Lung microvascular endothelial cell (primary cell): ENCODE measurements at places on chromosomes 3 and 15. TPM values are rescaled to one million over a fixed set of nuclear protein-coding genes. Genes with fewer than 3 reads are reported as not detected.

Gene C3orf80
- total RNA-seq = under 0.01 TPM in 1 of 2 replicates, not detected in the other

Gene WNT7A
- not detected in 2 replicates for total RNA-seq

Gene IL12A
- total RNA-seq = under 0.01 and 0.44 TPM in 2 replicates

Gene PRC1
- total RNA-seq = 22.6 and 60.6 TPM in 2 replicates

Gene IRAK2
- total RNA-seq = 23.5 and 27.0 TPM in 2 replicates

Gene SI
- total RNA-seq = not detected in 2 replicates

Gene FGF12
- total RNA-seq = 0.87 and 1.6 TPM in 2 replicates

Gene PCSK6
- total RNA-seq = 20.0 and 38.9 TPM in 2 replicates

Gene CAND2
- 0.60 and 1.5 TPM in 2 replicates for total RNA-seq

Gene MTHFS
- 13.9 and 16.1 TPM in 2 replicates for total RNA-seq

- DNase-seq = no peak
Observed at GRCh38 chr3:109640146-109640652, 302.9 kb upstream of the DPPA4 start.

- DNase-seq = no peak
Observed at GRCh38 chr15:75350601-75351361, 3.9 kb downstream of the NEIL1 start.

- DNase-seq = no peak
Observed at GRCh38 chr3:64247991-64248646, 22.9 kb upstream of the PRICKLE2 start.

DNA sequence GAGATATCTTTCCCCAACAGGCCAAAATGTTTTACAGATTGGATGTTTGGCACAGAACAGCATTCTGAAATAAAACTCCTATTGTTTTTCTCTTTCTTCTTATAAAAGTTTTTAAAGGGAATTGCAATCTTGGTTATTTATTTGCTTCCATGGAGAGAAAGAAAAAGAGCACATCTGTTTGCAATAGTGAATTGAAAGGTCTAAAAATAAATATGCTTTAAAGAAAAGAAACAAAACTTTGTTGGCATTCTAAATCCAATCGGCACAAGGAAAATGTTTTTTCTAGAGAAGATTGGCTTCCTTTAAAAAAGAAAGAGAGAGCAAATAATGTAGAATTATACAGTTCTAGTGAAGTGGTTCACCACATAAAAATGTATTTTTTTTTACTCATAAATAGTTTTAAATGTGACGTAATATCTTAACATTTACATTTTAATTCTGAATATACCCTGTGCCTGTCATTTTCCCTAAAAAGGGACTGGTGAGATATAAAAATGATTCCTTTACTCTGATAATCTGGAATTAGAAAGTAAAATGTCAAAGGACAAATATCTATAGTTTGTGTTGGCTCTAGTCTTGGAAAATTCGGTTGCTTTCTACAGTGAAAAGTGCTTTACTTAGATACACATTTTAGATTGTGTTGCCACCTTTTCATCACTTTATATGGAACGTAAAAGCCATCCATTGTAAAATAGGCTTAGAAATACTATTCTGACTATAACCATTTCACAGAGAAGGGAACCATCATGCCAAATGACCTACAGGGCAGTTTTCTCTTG lies 257.4 kb upstream of the CBLB start:
- DNase-seq = peak; percentile 11

DNA sequence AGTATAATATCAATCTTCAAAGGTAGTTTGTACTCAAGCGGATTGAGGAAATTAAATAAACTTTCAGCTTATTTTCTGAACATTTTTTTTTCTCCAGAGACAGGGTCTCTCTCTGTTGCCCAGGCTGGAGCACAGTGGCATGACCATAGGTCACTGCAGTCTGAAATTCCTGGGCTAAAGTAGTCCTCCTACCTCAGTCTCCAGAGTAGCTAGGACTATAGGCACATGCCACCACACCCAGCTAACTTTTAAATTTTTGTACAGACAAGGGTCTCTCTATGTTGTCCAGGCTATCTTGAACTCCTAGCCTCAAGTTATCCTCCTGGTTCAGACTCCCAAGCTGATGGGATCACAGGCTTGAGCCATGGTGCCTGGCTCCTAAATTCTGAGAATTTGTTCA lies 97.1 kb downstream of the FAIM start:
- no peak for DNase-seq

GRCh38 chr15:82771789-82772607 lies 33.9 kb downstream of the FSD2 start:
- DNase-seq = no peak

DNA sequence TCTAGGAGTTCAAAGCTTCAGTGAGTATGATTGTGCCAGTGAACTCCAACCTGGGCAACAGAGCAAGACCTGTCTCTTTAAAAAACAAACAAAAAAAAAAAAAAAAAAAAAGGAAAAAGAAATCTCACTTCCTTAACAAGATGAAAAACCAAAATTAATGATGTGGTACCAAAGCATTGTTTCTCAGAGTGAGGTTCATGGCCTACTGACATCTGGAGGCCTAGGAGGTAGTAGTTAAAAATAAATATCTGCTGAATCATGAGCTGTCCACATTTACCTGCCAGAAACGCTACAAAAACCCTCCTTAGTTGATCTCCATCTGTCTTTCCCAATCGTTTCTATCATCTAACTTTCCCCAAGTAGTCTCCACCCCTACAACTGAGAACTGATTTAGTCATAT lies 51.2 kb downstream of the EPHA6 start:
- DNase-seq = no peak

GRCh38 chr3:62229211-62229610 lies 144.1 kb downstream of the FEZF2 start:
- no peak for DNase-seq

DNA sequence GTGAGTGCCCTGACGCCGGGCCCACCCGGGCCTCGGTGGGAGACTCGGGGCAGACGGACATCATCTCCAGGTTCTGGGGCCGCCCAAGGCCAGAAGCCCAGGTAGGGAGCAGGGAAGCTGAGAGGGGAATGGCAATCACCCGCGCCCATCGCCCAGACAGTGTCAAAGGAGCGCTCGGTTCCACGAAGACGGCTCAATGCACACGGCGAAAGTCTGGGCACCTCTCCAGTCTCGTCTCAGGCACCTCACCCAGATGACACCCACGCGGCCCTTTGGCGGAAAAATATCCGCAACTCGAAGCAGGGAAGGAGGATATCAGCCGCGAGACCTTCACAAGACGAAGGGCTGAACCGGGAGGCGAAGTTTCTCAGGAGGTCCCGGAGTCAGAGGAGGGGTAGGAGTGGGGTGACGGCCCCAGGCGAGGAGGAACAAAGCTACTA lies 916 bp downstream of the IL17RD start:
- peak; percentile 6 for DNase-seq

DNA sequence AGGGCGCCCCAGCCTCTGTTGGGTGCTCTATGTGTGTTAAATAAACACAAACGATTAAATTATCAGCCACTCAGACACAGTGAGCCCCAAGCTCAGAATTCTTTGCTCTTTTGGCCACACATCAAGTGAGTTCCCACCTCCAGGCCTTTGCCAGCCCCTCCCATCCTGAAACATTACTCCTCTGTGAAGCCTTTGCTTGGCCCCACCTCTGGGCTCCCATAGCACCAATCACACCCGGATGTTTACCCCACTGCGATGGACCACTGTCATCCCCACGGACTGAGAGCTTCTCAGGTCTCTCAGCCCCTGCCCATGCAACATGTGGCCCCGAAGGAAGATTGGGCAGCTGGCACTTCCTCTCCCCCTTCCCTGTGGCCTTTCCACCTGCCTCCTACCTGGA lies 85.1 kb downstream of the NUP210 start:
- DNase-seq = no peak

DNA sequence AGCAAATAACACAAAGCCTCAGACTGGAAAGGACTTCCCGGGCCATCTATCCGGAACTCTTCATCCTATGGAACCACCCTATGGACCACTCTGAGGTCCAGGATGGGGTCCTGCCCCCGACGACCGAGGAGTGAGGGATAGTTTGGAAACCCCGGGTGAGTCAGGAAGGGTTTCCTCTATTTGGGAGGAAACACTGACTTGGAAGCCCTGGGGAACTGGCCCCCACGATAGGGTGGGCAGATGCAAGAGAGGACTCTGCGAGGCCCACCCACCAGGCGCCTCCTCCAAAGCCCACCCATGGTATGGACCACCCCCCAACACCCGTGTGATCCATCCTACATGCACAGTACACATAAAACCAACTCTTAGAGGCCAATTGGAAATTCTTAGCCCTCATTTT lies 69.4 kb downstream of the CPN2 start:
- no peak for DNase-seq

DNA sequence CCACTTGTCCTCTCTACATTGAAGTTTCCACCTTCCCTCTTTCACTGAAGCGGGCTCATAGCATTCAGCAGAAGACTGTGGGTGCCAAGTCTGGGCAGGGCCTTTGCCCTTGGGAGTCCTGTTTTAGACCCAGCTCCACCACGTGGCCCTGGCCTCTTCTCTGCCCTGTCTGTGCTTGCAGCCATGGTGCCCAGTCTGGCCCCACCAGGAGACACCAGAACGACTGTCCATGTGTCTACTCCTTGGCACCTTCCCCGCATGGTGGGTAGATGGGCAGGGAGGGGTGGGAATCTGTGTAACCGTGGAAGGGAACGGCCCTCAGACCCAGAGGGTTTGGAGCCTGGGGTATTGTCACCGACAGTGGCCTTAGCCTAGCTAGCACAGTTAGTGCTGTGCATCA lies 17.9 kb upstream of the EMC3 start:
- DNase-seq = no peak

- DNase-seq = no peak
Observed at GRCh38 chr3:176274161-176274560, 923.1 kb downstream of the TBL1XR1 start.

DNA sequence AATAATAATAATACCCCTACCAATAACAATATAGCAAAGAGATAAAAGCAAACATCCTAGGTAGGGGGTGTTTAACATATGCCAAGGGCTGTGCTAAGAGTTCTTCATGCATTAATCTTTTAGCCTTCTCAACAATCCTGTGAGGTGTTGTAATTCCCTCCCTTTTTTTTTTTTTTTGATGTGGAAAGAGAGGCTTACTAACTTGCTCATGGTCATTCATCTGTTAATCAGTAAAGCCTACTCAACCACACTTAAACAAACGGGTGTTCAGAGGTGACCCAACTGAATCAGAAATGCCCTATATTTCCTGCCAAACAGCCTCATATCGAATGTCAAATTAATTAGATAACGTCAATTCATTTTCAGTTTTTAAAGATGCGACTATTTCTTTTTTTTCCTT lies 232.1 kb downstream of the CTNNB1 start:
- no peak for DNase-seq

GRCh38 chr3:6228958-6229683 lies 631.8 kb upstream of the GRM7 start:
- DNase-seq = no peak

GRCh38 chr3:110307065-110307809 lies 764.4 kb upstream of the NECTIN3 start:
- no peak for DNase-seq

- DNase-seq = peak; percentile 79
Observed at GRCh38 chr3:58177747-58178527, 32.8 kb downstream of the DNASE1L3 start.

DNA sequence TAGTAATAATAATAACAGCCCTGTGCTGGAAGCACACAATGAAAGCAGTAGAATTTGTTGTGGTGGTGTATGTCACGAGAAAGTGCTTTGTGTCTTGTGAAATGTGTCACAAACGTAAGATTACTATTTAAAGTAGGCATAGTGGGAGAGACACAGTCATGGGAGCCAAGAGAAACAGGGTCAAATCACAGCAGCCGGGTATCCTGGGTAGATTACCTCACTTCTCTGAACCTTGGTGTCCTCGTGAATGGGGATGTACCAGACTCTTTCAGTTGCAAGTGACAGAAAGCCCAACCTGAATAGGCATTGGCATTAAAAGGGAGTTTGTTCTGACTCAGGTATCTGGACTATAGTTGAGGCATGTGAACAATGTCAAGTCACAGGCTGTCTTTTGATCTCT lies 29.1 kb upstream of the SRGAP3 start:
- no peak for DNase-seq

- peak; percentile 62 for DNase-seq
Observed at GRCh38 chr15:82530606-82531379, 9.5 kb downstream of the RPS17 start.

- DNase-seq = peak; percentile 43
Observed at GRCh38 chr3:171417813-171418212, 42.4 kb downstream of the TNIK start.

GRCh38 chr3:148938306-148938705 lies 53.0 kb upstream of the GYG1 start:
- no peak for DNase-seq

DNA sequence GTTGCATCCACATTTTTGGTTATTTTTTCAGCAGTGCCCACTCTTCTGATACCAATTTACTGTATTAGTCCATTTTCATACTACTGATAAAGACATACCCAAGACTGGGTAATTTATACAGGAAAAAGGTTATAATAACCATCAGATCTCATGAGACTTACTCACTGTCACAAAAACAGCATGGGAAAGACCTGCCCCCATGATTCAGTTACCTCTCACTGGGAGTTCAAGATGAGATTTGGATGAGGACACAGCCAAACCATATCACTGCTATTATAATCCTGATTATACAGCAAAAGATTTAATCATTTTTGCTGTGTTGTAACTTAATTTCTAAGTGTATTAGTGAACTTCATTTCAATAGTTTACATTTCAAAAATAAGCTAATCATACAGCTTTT lies 6.6 kb downstream of the ZBED2 start:
- no peak for DNase-seq

DNA sequence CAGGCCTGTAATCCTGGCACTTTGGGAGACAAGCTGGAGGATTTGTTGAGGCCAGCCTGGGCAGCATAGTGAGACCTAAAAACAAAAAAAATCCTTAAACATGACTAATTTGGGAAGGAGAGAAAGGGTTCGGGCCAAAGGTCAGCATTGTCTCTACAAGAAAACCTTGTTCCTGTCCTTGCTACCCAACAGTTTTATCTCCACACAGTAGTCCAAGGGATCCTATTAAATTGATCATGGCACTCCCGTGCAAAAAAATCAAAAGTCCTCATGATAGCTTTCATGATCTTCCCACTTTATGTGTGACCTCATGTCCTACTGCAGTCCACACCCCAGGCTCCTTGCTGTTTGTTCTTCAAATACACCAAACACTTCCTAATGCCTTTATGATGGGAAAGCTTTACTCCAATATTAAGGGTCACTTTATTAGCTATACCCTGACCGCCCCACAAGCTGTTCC lies 4.2 kb downstream of the RPL15 start:
- no peak for DNase-seq

DNA sequence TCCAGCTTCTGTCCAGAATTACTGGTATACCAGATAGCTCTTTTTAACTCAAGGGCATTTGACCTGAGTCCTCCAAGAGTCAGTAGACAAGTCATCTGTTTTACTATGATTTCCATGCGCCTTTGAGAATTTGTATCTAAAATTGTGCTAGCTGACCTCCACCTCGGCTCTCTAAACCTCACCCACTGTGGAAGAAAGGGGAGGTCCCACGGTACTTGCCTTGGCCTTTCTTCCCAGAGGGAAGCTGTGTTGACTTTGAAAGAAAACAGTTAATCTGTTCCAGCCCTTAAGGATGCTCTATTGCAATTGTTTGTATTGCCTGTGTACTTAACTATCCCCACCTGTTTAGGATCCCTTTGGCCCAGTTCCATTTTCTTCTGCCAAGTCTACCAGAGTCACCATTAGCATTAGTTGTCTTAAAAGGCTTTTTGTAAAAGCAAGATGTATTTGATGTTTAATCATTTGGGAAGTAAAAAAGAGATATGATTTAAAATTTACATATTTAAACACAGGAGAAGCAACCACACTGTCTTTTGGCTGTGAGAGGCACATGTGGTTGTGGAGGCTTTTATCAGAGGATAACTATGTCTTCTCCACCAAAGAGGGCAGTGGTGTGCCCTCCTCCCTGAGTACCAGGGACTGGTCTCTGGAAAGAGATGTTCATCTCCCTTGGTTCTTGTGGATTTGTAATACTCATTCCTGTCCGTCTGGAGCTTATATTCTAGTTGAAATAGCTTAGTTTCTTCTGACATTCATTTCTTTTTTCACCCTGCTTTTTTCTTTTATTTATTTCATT lies 88.8 kb downstream of the CRTC3 start:
- DNase-seq = no peak
